HT1080 (cell line): ENCODE measurements at places on chromosomes 7 and 10. TPM values are rescaled to one million over a fixed set of nuclear protein-coding genes. Genes with fewer than 3 reads are reported as not detected.
A peak's percentile ranks its signal among the peaks of the same experiment; 100 is the strongest.

Gene CRHR2
- total RNA-seq, result not detected in 2 replicates

Gene DNAH11
- 6.1 and 7.5 TPM in 2 replicates for total RNA-seq

Gene AZGP1
- total RNA-seq, result not detected in 2 replicates

Gene PTN
- 0.23 and 0.30 TPM in 2 replicates for total RNA-seq

Gene NRP1
- 219 and 281 TPM in 2 replicates for total RNA-seq

Gene MUC3A
- not detected in 2 replicates for total RNA-seq

- DNase-seq, result peak; percentile 48
These were observed 57.2 kb upstream of the ANK3 start for GRCh38 chr10:60446851-60447250.

DNA sequence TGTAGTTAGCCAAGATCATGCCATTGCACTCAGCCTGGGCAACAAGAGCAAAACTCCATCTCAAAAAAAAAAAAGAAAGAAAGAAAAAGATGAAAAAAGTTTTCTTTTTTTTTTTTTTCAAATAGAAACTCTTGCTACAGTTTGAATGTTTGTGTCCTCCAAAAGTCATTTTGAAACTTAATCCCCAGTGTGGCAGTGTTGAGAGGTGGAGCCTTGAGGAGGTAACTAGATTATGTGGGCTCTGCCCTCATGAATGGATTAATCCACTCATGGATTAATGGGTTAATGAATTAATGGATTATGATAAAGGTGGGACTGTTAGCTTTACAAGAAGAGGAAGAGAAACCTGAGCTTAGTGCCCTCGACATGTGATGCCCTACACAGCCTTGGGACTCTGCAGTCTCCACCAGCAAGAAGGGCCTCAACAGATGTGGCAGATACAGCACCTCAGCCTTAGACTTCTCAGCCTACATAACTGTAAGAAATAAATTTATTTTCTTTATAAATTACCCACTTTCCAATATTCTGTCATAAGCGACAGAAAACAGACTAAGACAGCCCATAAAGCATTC lies 25.1 kb downstream of the CPEB3 start:
- DNase-seq, result no peak
